ENCODE measurements at places on chromosomes 5 and 9.

DNA sequence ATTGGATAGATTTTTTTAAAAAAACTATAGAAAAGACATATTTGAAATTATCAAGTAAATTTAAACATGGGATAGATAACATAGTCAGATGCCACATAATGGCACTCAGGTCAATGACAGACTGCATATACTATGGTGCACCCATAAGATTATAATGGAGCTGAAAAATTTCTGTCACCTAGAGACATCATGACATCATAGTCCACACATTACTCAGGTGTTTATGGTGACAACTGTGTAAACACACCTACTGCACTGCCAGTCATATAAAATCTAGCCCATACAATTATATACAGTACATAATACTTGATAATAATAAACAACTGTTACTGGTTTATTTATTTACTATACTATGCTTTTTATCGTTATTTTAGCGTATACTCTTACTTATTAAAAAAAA is 58.6 kb downstream of the CPLANE1 start:
- no peak for DNase-seq

- peak; percentile 46 for DNase-seq
Measured at GRCh38 chr5:67287510-67288268, 91.1 kb upstream of the CD180 start.

DNA sequence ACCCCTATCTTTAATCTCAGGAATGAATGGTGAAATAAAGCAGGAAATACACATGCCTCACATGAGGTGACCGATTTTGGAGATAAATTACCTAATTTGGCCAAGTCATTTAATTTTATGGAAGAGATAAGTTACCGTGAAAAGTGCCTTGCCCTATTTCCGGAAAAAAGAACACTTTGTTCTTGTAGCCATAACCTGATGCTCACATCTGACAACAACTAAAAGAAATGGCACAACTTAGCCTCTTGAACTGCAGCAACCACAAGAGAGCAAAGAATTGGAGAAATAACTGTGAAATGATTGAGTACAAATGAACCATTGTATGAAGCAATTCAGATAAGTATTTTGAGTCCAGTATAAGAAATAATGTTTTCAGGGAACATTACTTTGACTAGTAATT is 628.1 kb upstream of the TYRP1 start:
- DNase-seq, result no peak

- no peak for DNase-seq
Measured at GRCh38 chr5:169218861-169219260, 82.1 kb downstream of the SLIT3 start.

DNA sequence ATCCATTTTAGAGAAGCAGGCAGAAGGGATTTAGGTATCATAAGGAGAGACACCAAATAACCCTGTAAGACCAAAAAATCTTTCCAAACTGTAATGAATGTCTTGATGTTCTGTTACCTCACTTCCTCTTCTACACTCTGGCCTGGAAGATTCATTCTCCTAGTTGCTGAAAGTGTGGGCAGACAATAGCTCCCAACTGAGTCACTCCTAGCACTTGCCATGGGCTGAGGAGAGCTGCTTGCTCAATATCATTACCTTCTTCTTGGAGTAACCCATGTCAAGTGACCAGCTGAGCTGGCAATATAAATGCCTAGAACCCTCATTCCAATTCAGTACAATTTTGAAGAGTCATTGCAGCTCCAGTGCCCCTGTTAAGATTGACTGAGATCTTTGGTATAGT is 1985.5 kb upstream of the CDH6 start:
- DNase-seq, result no peak

DNA sequence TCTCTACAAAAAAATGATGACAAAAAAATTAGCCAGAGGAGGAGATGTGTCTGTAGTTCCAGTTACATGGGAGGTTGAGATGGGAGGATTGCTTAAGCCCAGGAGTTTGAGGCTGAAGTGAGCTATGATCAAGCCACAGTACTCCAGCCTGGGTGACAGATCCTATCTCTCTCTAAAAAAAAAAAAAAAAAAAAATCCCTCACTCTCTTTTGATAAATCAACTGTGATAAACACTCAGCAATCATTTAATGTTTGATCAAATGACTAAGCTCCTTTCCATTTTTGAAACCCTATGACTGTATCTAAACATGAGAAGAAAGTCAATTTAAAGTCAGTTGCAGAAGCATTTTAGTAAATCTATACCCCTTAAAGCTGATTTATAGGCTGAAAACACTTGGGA is 112.1 kb upstream of the IL6ST start:
- no peak for DNase-seq

- DNase-seq, result no peak
Measured at GRCh38 chr5:166088389-166089039, 2202.9 kb upstream of the WWC1 start.

GRCh38 chr5:143309661-143310431 is 93.6 kb downstream of the NR3C1 start:
- no peak for DNase-seq

DNA sequence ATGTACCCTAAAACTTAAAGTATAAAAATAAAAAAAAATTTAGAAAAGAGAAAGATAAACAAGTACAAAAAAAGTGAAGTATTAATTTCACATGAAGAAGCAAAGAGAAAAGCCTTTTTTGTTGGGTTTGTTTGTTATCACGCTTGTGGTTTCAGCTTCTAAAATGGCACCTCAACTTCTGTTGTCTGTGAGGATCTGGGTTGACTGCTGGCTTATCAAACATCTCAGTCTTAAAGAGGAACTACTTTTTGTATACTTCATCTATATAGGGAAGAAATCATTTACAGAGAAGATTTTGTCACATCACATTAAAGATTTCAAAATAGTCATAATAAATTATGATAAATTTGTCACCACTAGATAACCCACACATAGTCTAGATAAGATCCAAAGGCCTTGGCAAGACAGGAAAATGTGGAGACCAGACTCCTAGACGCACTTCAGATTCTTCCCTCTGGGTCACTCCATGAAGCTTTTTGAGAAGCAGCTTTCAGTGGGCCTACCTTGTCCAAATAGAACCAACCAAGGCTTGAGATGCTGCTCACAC is 8.8 kb upstream of the ADGRV1 start:
- no peak for DNase-seq

- peak; percentile 69 for DNase-seq
Measured at GRCh38 chr5:40734986-40735385, 20.8 kb downstream of the TTC33 start.

DNA sequence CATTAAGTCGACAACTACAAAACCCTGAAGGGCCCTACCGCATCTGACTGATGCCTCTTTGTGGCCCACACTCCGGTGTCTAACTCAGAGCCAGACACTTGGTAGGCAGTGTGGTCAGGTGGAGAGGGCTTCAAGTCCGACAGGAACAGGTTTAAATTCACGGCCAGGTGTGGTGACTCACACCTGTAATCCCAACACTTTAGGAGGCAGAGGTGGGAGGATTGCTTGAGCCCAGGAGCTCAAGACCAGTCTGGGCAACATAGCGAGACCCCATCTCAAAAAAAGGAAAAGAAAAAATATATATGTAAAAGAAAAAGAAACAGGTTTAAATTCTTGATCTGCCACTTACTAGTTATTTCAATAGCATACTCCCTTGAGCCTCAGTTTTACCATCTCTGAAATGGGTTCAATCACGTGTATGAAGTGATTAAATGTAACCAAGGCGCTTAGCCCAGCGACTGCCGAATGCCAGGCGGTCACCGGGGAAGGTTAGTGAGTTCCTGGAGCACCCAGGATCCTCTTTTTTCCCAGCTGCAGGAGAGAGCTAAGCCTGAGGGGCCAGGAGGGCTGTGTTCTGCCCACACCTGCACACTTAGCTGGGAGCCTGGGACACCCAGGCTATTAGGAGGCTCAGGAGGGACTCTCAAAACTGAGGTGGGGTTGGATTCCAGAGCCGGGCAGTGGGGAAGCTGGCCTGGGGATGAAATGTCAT is 943 bp downstream of the CLTB start:
- DNase-seq, result no peak

DNA sequence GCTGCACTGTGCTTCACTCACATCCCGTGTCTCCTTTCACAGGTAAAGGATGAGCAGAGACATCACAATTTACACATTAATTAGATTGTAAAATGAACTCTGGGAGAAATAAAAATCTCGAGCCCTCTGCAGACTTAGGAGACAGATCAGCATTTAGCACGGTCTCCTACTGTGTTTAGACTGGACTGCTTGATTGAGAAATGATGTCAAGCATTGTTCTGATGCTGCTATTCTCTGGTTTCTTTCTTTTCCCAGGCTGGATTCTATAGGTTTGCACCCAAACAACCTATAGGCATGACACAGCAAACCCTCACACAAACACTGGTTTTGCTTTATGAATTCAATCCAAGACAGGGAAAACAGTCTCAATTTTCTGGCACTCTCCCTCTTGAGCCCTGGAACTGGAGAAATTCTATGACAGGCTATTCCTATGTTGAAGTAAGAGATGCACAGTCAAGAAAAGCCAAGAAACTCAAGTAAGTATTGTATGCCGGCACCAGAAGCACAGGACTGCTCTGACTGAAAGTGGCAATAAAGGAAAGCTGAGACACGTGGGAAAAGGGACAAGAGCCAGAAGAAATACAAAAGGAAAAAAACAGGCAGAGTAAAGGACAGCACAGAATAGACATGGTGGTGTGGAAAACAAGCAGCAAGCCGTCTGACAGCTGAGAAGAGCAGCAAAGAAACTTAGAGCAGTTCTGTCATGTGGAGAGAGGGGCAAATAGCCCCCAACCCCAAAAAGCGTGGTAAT is 24.8 kb upstream of the ERAP2 start:
- DNase-seq, result no peak

- peak; percentile 26 for DNase-seq
Measured at GRCh38 chr5:102719886-102720285, 35.2 kb upstream of the PAM start.

- peak; percentile 98 for DNase-seq
Measured at GRCh38 chr5:177546258-177546741, 8.1 kb downstream of the FAM193B start.

DNA sequence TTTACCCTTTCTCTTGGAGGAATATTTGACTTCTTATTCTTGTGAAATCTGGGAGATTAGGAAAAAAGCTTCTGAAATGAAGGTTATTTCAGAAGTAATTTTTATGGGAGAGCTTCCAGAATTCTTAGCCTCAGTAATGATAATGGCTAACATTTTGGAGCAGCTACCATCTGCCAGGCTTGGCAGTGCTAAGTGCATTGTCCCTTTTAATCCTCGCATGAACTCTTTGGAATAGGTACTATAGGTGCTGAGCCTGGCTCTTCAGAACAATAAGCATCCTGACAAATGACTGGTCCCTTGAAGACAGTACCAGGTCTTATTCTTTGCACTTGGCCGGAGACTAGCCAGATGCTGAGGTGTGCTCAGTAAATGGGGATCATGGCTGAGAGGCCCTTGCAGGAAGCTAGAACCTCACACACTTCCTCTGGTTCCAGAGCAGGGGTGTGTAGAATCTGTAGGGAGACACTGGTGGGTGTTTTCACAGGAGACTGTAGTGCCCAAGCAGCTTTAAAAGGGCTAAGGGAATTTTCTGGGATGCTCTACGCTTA is 90.7 kb downstream of the RCL1 start:
- no peak for DNase-seq

DNA sequence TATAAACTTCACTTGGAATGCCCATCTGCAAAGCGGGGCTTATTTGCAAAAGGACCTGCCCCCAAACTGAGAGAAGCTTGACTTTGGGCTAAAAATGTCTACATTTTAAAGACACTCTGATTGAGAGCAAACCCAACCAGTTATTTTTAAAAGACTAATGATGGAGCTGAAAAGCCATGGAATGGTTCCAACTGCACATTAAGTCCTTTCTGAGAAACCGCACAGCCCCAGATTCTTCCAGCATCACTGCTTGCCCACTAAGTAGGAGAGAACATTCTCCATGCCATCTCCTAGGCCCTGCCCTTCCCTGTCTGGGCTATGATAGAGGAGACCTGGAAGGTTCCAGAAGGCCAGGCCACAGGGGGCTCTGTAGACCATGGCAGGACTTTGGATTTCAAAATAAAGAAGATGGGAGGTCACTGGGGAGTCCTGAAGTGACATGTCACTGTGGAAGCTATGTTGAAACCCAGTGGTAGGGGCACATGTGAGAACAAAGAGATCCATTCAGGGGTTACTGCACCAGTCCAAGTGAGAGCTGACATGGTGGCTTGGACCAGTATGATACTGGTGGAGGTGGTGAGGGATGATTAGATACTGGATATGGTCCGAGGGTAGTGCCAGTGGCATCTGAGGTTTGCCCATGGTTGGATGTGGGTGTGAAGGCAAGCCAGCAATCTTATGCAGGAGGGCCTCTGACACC is 179.2 kb downstream of the DAB2IP start:
- DNase-seq, result no peak

DNA sequence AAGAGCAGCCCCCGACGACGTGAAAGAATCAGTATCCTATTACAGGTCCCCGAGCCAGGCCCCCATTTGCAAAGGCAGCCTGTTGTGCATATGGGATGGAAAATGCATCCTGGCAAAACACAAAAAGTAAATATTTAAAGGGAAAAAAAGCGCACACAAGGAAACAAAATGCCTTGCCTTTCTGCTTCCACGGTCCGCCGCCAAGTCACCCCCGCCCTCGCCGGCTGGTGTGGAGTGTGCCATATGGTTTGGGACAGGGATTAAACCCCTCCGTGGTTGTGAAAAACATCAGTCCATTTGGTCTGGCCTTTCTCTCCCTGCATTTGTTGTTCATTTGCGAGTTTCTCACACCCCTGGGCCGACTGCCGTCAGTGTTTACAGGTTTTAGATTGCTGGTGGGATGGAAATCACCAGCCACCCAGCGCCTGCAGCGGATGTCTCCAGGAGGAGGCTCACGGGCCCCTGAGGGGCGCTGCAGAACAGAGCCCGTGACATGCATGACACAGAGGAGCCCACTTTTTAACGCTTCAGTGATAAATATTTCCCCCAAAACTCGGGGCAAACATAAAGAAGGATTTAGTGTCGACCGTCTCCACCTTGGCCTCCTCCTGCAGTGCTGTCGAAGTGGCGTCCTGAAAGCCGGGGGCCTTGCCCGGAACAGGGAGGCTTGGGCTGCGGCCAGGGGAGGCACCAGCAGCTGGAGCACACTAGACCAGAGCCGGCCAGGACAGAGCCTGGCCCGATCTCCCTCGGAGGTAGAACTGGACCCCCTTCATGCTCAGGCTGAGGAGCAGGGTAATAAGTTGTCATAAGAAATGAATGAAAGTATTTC is 161.5 kb downstream of the HSD17B3 start:
- DNase-seq, result no peak

- DNase-seq, result peak; percentile 69
Measured at GRCh38 chr9:121698627-121699570, 47.5 kb downstream of the DAB2IP start.

GRCh38 chr5:60487476-60487875 is 212.5 kb downstream of the DEPDC1B start:
- DNase-seq, result peak; percentile 23

GRCh38 chr9:95021166-95021886 is 294.8 kb downstream of the AOPEP start:
- no peak for DNase-seq

- DNase-seq, result no peak
Measured at GRCh38 chr5:38678076-38678475, 121.6 kb upstream of the LIFR start.

DNA sequence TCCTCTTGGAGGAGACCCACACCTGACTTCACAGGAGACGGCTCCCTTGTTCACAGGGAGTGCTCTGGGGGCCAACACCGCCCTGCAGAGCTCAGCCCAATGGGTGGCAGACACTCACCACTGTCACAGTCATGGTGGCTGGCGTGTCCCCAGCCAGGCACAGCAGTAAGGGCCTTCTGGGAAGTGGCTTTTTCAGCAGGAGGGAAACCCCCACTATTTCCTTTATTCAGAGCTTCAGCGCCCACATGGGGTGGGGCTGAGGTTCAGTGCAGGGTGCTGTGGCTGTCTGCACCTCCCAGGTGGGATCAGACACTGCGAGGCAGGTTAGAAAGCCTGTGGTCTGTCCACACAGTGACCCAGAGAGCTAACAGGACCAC is 3.6 kb upstream of the SNAPC4 start:
- no peak for DNase-seq

GRCh38 chr9:6944093-6944551 is 186.3 kb downstream of the KDM4C start:
- peak; percentile 73 for DNase-seq
